CD4-positive, alpha-beta T cell treated with Interleukin-21 for 1 hour (primary cell): ENCODE measurements at places on chromosomes 2 and 18.

DNA sequence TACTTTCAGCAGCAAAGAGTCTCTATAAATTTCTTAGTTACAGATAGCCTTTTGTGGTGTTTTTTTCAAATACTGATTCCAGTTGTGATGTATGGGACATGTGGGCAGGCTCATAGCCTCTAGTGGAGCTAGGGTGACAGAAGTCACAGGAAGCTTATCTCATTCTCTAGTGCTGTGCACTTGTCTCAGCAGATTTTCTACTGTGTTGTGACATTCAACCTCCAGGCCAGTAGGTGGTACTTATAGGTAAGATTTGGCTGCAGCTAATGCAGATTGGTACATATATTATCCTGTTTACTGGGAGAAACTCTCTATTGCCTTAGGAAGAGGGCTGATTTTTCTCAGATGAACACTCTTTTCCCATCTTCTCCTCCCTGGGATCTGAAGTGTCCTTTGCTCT is 176.2 kb downstream of the CALCRL start:
- DNase-seq, result no peak

- DNase-seq, result no peak
Measured at GRCh38 chr2:7045601-7046590, 128.7 kb downstream of the RNF144A start.

GRCh38 chr2:69680001-69680675 is 36.6 kb upstream of the AAK1 start:
- no peak for DNase-seq

GRCh38 chr2:39266916-39267434 is 23.2 kb upstream of the CDKL4 start:
- no peak for DNase-seq

- DNase-seq, result no peak
Measured at GRCh38 chr18:74244554-74244953, 47.2 kb downstream of the CYB5A start.

DNA sequence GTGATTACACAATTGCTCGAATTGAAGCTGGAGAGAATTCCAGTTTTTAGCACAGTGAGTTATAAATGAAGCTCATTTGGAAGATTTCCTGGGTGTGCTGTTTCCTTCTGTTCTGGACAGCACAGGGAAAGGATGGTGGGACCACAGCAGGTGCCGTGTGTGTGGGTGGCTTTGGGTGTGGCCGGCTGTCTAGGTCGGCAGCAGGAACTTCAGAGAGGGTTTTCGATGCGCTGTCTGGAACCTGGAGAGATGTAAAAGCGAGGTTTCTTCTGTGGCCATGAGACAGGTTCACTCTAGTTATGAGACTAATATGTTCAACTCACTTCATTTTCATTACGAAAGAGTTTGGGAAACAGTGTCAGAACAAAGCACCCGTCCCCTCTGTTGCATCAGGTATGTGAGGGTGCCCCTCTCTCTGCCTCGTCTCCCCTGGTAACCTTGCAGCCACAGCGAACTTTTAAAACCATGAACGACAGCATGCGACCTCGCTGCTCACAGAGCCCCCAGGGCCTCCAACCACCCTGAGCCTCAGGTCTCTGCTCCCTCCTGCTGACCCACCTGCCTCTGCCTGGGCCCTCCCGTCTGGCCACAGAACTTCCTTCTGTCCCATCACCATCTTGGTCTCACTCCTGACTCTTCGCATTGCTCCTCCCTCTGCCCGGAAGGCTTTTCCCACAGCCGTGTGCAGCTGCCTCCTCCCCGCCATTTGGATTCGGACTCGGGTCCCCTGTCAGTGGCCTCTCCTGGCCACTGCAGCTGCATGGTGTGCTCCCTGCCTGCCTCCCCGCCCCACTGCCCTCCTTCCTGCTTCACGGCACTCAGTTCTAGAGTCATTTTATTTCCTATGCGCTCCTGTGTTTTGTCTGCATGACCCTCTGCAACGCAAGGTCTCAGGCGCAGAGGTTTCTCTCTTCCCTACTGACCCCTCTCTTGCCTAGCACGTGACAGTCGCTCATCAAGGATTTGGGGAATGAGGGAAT is 151.2 kb downstream of the NDUFA10 start:
- DNase-seq, result no peak

DNA sequence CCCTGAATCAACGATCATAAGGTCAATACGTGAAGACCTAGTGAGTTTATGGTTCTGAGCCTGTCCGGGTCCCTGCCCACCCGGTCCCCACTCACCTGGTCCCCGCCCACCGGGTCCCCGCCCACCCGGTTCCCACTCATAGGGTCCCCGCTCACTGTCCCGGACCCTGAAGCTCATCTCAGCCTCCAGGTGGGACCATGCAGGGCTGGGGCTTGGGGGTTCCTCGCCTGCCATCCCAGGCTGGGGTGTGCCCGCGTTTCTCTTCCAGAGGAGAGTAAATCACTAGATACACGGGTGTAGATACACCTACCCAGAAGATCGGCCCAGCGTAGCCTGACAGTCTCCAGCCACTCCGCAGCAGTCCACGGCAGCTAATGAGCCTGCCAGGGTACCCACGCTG is 131.5 kb downstream of the MBP start:
- DNase-seq, result no peak

DNA sequence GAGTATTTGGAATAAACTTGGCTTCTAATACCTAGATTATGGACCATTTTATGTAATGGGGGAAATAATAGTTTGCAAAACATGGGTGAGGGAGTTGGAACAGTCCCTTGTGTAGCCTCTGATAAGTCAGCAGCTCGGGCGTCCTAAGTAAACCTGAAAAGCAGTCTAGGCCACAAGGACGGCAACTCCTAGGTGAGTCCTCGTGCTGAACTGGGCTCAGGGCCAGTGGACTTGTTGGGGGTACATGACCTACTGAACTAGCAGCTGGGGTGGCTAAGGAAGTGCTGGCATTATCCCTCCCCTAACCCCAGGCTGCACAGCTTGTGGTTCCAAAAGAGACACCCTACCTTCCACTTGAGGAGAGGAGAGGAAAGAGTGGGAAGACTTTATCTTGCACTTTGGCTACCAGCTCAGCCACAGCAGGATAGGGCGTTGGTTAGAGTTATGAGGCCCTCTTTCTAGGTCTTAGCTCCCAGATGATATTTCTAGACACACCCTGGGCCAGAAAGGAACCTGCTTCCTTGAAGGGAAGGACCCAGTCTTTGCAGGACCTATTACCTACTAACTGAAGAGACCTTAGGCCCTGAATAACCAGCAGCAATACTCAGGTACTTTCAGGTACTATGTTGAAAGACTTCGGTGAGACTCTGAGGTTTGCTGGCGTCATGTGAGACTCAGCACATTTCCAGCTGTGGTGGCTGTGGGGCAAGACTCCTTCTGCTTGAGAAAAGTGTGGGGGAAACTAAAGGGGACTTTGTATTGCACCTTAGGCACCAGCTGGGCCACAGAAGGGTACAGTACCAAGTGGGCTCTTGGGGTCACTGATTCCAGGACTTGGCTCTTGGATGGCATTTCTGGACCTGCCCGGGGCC is 71.0 kb downstream of the AQP4 start:
- no peak for DNase-seq

GRCh38 chr2:228864131-228864530 is 407.0 kb downstream of the PID1 start:
- no peak for DNase-seq
